Dermis blood vessel endothelial cell (primary cell): ENCODE measurements at places on chromosomes 3 and 15. TPM values are rescaled to one million over a fixed set of nuclear protein-coding genes. Genes with fewer than 3 reads are reported as not detected.

The CTXN2 gene
- not detected in 2 replicates for total RNA-seq

The SLC22A13 gene
- total RNA-seq: 0.17 and 0.19 TPM in 2 replicates

The HYAL3 gene
- 24.0 and 28.1 TPM in 2 replicates for total RNA-seq

The SPESP1 gene
- total RNA-seq: 1.5 and 4.6 TPM in 2 replicates

The GOLGA6L7 gene
- not detected in 2 replicates for total RNA-seq

The SPRED1 gene
- total RNA-seq: 14.4 and 15.8 TPM in 2 replicates

The PLSCR2 gene
- 0.33 and 0.34 TPM in 2 replicates for total RNA-seq

The MESP1 gene
- total RNA-seq: 0.14 and 0.34 TPM in 2 replicates

The CCDC13 gene
- 0.28 and 1.0 TPM in 2 replicates for total RNA-seq

The POMGNT2 gene
- total RNA-seq: 3.2 and 7.5 TPM in 2 replicates

The CYP1A2 gene
- total RNA-seq: not detected in 2 replicates

The NECTIN3 gene
- total RNA-seq: 57.7 and 106 TPM in 2 replicates

The SLC28A1 gene
- not detected in 2 replicates for total RNA-seq

The GOLGA8B gene
- total RNA-seq: 7.1 and 28.6 TPM in 2 replicates

The RBP2 gene
- total RNA-seq: not detected in 2 replicates

The LMAN1L gene
- not detected in 2 replicates for total RNA-seq

The SOX14 gene
- total RNA-seq: not detected in 2 replicates

The GOLGB1 gene
- total RNA-seq: 48.3 and 60.1 TPM in 2 replicates
